GM20000 (cell line): ENCODE measurements at places on chromosomes 3 and 15.

DNA sequence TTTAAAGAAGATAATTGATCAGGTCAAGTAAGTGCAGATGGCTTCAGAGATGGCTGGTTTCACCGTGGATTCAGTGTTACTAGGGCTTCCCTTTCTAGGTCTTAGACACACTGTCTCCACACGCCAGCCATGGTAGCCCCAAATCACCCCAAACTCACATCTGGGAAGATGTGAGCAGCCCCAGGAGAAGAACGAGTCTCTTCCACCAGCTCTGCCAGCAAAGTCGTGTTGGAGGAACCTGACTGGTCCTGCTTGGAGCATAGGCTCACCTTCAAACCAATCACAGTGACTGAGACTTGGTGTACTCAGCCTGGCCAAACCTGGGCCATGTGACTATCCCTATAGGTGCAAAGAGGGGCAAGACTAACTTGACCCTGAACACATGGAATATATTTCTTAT is 296.7 kb downstream of the RPLP1 start:
- no peak for DNase-seq

GRCh38 chr3:140243575-140243974 is 308.6 kb downstream of the CLSTN2 start:
- no peak for DNase-seq

DNA sequence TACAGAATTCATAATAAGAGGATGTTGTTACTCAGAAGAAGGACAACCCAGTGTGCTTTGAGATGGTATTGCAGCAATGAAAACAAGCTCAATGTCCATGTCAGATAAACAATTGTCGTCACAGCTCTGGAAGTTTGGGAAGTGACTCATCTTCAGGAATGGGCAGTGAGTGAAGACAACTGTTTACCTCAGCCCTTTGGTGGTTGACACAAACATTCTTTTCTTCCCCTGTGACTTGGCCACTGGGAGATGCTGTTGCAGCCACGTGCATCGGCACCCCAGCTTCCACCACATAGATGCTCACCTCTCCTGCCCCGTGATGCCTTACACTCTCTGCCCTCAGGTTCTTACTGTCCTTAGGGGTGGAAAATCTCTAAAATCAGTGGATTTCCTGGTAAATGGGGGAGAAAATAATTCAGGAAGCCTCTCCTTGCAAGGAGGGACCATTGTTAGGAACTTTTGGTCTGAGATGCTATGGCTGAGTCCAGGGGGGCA is 114.1 kb upstream of the GALNT15 start:
- no peak for DNase-seq

DNA sequence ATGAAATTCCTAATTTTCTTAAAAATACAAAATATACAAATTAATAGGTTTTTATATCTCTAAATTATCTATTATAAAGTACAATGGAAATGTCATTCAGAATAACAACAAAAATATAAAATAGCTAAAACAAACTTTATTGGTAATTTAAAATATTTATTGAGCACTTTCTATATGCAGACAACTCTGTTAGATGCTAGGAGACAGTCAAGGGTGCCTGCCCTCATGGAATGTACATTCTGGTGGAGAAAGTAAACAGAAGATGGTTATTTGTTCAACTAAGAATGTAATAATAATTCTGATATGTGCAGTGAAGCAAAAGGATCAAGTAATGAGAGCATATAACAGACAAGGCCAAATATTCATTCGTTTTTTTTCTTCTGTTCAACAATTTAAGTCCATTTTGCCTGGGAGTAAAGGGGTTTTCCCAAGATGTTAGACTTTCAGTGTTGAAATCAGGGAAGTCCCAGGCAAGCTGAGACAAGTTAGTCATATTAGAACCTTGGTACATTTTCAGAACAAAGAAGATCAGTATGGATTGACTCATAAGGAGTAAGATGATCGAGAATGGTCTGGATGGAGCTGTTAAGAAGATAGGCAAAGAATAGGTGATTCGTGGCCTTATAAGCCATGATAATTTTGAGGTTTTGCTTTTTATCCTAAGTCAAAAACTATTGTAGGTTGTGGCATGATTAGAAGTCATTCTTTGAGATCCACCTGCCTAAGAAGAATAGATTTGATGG is 150.2 kb upstream of the MLF1 start:
- peak; percentile 25 for DNase-seq

- no peak for DNase-seq
Measured at GRCh38 chr3:125460233-125460632, 59.8 kb downstream of the SNX4 start.

- no peak for DNase-seq
Measured at GRCh38 chr3:127894481-127894880, 20.6 kb upstream of the KBTBD12 start.

GRCh38 chr3:56205406-56205805 is 262.9 kb downstream of the ERC2 start:
- no peak for DNase-seq

GRCh38 chr3:24019585-24019984 is 74.5 kb downstream of the NR1D2 start:
- DNase-seq, result no peak

DNA sequence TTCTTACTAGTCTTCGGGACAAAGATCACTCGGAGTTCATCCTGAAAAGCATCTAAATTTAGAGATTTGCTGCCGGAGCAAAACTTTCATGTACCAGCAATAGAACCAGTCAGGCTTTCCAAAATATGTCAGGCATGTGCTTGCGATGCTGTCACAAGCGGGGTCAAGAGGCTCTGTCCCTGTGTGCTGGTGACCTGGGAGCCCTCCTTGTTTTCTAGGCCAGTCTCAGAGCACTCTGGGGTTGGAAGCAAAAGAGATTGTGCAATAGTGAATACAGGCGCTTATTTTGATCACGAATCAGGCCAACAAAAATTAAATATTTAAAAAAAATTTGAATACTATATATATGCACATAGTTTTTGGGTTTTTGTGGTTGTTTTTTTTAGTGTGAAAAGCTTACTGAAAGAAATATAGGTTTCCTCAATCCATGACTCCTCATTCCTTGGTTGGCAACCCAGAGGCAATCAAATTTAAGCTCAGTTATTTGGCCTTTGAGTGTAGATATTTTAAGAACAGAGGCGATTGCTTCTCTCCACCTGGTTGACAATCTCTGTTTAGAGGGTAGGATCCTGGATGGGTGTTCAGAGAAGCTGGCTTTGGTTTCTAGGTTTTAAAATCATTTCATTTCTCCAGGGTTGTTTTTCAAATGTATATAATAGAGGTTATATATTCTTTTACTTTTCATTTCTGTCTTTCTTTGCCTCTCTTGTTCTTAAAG is 8.4 kb upstream of the KLHL24 start:
- no peak for DNase-seq

GRCh38 chr15:59830098-59830497 is 141.0 kb upstream of the BNIP2 start:
- no peak for DNase-seq

DNA sequence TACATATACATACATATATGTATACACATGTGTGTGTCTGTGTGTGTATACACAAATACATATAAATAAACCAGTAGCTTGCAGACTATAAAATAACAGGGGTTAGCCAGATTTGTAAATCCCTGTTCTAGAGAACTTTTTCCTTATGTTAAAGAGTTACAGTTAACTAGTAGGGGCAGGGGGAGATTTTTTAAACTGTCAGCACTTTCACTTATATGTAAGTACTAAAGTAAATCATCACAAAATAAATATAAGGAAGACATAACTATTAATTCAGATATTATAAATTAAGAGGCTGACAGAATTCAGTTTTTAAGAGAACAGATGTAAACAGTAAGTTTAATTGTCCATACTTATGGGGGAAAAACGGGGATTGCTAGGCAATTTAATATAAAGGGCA is 74.0 kb downstream of the LRRFIP2 start:
- no peak for DNase-seq

DNA sequence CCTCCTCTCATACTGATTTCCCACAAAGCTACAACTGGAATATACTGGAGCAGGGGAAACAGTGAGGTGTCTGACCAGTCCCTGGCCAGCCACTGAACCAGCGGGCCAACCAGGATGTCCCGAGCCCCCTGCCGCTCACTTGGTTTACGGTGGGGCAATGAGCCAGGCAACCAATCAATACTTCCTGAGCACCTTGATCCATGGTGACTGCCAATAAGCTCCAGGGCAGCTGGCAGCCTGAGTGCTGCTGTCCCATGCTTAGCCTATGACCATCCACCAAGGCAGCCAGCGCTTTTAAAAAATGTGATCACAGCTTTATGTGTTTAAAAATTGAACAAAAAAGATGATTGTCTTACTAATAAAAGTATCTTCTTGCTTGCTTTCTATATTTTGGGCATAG is 4.2 kb downstream of the SCN10A start:
- no peak for DNase-seq

- no peak for DNase-seq
Measured at GRCh38 chr3:138019281-138020069, 9.5 kb downstream of the CLDN18 start.

DNA sequence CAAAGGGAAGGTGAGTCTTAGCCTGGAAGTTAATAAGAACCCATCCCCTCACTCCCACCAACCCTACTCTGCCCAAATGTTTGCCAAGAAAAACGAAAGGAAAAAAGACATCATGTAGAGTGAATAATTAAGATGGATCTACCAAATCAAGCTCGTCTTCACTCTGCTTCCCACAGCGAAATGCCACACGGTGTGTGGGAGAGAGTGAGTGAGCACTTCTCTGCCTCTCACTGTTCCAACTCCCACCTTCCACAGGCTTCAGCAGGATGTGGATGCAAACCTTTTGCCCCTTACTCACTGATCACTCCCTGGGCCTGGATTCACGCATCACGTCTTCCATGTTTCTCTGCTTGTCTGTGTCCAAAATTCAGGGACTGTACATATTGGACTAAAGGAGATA is 85.4 kb downstream of the WDR76 start:
- DNase-seq, result no peak

DNA sequence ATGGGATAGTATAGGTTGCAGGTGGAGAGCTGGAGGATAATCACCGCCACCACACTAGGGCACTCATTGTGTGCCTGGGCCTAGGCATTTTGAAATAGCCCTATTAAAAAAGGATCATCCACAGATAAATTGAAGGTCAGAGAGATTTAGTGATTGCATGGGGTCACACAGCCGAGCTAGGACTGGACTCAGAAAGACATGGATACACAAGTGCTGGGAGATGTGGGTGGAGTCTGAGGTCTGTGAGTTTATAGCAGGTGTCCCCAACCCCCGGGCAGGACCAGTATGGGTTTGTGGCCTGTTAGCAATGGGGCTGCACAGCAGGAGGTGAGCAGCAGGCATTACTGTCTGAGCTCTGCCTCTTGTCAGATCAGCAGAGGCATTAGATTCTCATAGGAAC is 5.3 kb upstream of the ANKDD1A start:
- no peak for DNase-seq
